Activated naive CD4-positive, alpha-beta T cell treated with anti-CD3 and anti-CD28 coated beads, Interleukin-2, amount 50 U/mL, for 72 hours (primary cell): ENCODE measurements at places on chromosomes 2 and 18. TPM values are rescaled to one million over a fixed set of nuclear protein-coding genes. Genes with fewer than 3 reads are reported as not detected.

- DNase-seq = no peak
Observed at GRCh38 chr18:34222307-34223163, 2.2 kb downstream of the NOL4 start.

Gene TFCP2L1
- not detected for total RNA-seq

- no peak for DNase-seq
Observed at GRCh38 chr2:60341151-60341550, 212.3 kb downstream of the BCL11A start.

Gene LRRTM1
- not detected for total RNA-seq

Gene GAD1
- 3.1 TPM for total RNA-seq

GRCh38 chr2:178279142-178279541, 84.8 kb downstream of the OSBPL6 start:
- DNase-seq = no peak

DNA sequence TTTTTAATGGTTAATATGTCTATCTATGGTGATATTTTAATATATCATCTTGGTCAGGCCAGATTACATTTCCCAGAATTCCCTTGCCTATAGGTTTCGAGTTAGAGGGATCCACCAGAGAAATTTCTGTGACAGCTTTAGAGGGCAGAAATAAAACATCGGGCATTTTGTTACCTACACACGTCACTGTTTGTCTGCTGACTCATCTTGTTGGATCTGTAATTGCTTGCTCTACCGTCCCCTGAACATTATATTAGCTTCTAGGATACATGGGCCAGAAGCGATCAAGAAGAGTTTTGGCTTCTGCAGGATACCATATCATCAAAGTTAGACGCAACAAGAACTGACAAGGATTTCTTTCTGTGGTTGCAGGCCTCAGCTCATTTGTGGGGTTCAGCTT, 795.8 kb upstream of the GCFC2 start:
- DNase-seq = no peak

DNA sequence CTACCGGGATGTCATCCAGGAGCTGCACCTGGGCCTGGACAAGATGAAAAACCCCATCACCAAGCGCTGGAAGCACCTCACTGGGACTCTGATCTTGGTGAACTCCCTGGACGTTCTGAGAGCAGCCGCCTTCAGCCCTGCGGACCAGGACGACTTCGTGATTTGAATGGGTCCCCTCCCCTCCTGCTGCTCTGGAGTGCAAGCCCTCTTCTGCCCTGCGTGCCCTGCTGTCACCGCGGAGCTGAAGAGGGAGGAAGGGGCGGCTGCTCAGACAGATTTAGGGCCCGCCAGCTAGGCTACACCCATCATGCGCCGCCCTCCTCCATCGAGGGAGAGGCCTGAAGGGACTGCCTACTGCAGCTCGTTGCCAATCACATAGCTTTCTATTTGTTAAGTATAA, 101.8 kb downstream of the SH3BP4 start:
- DNase-seq = no peak

- DNase-seq = no peak
Observed at GRCh38 chr2:153811516-153811915, 60.2 kb upstream of the GALNT13 start.

Gene AQP4
- total RNA-seq = not detected

Gene SNX17
- total RNA-seq = 82.1 TPM

Gene ST8SIA3
- not detected for total RNA-seq

GRCh38 chr2:162037028-162037795, 36.8 kb downstream of the DPP4 start:
- no peak for DNase-seq

Gene AFTPH
- 48.5 TPM for total RNA-seq

Gene RNF144A
- 57.5 TPM for total RNA-seq

- DNase-seq = no peak
Observed at GRCh38 chr2:19251554-19251953, 106.9 kb downstream of the OSR1 start.

DNA sequence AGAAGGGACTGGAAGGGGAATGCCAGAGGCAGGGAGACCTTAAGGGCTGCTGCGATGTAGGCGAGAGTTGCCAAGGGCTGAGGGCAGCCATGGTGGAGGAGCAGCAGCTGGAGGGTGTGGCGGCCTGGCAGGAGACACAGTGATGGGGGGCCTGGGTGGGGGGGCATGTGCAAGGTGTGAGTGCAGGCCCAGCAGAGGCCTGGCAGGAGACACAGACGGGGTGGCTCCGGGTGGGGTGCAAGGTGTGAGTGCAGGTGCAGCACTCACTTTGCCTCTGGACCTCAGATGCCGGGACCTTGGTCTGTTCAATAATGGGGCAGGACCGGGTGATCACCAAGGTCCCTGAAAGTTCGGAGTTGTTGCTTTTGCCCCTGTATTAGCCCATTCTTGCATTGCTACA, 76.2 kb upstream of the ODC1 start:
- peak; percentile 21 for DNase-seq

- DNase-seq = no peak
Observed at GRCh38 chr18:68722821-68723220, 7.9 kb upstream of the TMX3 start.

GRCh38 chr2:20670315-20671035, 3.5 kb downstream of the GDF7 start:
- no peak for DNase-seq

Gene CRYBA2
- not detected for total RNA-seq

GRCh38 chr2:241949736-241950412, 80.3 kb downstream of the RTP5 start:
- DNase-seq = no peak

DNA sequence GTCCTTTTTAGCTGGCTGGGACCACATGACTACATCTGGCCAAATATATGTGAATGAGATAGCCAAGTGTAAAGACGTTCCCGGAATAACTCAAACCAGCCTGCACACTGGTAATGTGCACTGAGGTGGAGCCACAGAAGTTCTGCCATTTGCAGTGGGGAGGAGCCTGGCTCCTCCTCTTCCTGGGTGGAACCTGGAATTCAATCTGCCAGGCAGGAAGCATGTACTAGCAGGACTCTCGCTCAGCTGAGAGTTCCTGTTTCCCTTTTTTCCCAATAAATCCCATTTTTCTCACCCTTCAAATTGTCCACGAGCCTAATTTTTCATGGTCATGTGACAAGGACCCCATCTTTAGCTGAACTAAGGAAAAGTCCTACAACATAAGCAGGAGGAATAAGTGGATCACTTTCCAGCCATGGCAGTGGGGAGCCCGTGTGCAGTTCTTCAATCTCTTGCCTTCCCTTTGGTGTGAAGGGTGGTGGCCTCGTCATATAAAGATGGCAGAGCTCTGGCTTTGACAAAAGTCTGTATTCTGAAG, 183.2 kb downstream of the UXS1 start:
- no peak for DNase-seq

Gene IL1B
- 0.25 TPM for total RNA-seq

- no peak for DNase-seq
Observed at GRCh38 chr2:140841141-140841540, 1289.7 kb downstream of the LRP1B start.

Gene CTNNA2
- not detected for total RNA-seq

- no peak for DNase-seq
Observed at GRCh38 chr2:238882082-238882755, 34.3 kb downstream of the TWIST2 start.

- DNase-seq = no peak
Observed at GRCh38 chr18:23640052-23640451, 22.7 kb downstream of the ANKRD29 start.

Gene C2orf66
- not detected for total RNA-seq

DNA sequence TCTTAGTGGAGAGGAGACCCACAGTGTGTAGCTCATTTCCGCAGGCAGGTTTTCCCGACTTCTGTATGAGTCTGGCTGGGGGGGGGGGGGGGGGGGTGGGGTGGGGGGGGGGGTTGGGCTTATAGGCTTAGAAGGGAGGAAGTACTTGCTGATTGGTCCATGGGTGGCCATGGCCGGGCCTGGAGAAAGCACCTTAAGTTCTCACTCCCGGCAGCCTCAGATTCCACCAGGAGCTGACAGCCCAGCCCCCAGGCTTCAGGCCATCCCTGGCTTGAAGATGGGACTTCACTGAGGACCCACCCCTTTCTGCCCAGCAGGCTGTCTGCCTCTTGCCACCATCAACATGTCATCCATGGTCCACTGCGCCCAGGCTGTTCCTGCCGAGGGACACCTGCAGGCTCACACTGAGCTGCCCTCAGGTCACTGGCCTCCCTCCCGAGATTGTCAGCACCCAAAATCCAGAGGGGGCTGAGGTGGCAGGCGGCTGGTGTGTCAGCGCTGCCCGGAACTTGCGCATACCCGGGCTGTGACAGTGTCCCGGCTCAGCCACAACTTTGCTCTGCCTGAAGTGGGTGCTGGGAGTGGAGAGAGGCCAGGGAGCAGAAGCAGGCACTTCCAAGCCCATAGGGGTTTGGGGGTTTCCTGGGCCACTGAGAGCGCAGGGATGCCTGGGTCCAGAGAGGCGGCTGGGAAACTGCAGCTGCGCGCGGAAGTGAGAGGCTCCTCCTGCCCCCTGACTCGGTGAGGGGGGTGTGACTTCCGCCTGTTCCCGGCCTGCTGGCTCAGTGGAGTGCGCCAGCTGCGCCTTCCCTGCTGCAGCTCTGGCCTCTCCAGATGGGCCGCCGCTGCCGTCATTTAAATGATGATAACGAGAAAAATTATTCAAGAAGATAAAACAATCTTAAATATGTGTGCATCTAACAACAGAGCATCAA, 256.1 kb downstream of the RPRM start:
- no peak for DNase-seq

GRCh38 chr2:63578767-63579166, 9.5 kb downstream of the WDPCP start:
- no peak for DNase-seq

GRCh38 chr2:219168526-219168925, 1.3 kb downstream of the SLC23A3 start:
- DNase-seq = no peak

- no peak for DNase-seq
Observed at GRCh38 chr18:11146238-11146946, 3.0 kb downstream of the PIEZO2 start.

DNA sequence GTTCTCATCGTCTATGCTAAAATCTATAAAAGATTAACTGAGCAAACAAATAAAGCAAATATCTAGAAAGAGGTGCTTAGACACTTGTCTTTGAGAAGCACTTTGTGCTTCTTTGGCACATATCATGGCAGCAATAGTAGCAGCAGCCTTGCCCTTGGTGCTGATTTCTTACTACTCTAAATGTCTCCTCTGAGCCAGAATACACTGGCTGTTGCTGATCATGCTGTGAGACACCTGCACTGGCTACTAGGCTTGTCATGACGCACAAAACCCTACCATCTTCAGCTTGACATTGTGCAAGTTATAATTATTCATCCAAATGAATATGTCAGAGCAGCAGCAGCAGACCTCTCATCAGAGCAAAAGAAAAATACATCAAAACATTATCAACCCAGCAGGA, 46.7 kb downstream of the FANCL start:
- no peak for DNase-seq

DNA sequence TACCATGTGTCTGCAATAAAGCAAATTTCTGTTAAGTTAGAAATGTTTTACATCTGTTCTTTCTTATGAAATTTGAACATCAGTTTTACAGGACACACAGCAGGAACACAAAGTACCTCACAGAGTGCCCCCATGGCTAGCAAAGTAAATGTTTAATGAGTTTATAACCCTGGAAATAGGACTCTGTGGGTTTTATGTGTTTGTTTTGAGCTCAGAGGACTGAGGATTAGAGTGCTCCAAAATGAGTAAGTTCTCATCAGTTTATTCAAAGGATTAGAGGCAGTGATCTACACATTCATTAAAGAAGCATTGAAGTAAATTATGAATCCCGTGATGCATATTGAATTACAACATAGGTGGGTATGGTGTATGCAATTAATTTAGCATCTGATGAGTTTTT, 281.8 kb downstream of the GULP1 start:
- no peak for DNase-seq

GRCh38 chr2:151827564-151828142, 568 bp downstream of the ARL5A start:
- peak; percentile 22 for DNase-seq

Gene RASGRP3
- 2.5 TPM for total RNA-seq

Gene NXPH2
- total RNA-seq = not detected

DNA sequence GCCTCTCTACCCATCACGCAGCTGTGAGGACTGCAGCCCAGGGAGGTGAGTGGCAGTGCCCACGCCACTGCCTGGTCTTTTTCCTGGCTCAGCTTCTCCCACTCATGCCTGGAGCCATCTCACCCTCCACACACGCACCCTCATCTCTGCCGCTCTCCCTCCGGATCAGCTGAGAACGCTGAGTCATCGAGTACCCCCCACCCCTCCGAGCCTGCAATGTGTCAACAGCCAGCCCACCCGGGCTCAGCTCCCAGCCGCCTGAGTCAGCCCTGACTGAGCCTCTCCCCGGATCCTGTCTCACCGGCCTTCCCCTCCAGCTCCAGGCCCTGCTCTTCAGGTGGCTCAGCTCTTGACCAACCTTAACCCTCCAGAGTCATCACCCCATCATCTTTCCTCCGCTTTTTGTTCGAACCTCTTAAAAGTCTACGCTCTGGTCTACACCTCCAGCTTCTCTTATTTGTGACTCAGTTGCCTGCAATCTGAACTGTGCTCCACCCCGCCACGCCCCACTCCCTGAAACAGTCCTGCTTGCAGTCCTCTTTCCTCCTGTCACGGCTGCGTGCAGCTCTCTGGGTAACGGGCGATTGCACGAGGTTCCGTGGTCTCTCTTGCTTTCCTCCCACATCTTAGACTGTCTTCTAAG, 94.4 kb upstream of the ASAP2 start:
- no peak for DNase-seq

- DNase-seq = no peak
Observed at GRCh38 chr2:138255670-138256069, 245.9 kb upstream of the SPOPL start.

DNA sequence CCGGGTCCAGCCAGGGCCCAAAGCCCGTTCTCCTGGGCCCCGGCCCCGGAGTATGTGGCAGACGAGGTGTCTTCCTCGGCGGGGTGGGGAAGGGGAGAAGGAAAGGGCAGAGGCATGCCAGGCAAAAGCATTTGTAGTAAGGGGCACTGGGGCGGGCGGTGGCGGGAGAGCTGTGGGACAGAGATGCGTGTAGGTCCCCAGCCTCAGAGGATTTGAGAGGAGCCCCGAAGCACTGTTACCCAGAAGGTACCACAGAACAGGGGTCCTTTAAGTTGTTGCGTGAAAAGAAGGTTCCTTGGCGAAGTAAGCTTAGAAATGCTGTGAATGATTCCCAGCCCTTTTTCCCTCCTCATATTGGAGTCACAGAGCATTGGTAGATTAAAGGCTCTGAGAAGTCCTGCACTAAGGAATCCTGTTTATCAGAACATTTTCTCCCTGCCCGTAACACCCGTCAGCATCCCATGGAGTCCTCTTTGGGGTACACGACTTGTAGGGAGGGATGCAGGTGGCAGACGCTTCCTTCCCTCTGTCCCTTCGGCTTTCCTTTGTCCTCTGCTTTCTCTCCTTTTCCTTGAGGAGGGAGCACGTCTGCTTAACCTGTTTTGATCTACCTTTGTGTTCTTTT, 12.5 kb downstream of the GAREM2 start:
- no peak for DNase-seq

- DNase-seq = no peak
Observed at GRCh38 chr2:203728321-203728720, 21.9 kb downstream of the CD28 start.

- peak; percentile 87 for DNase-seq
Observed at GRCh38 chr2:73293534-73294171, at the start of gene EGR4. TSS of gene EGR4 (minus strand) at chr2:73293548. CDS start at chr2:73293317, 231 bp downstream.

GRCh38 chr2:22981785-22982184, 403.2 kb upstream of the KLHL29 start:
- DNase-seq = no peak

Gene SP5
- not detected for total RNA-seq
